ENCODE measurements at places on chromosomes 1 and 21.

- no peak for DNase-seq
These were observed 9.8 kb downstream of the RABIF start for GRCh38 chr1:202879128-202879527.

- DNase-seq, result no peak
These were observed 686 bp downstream of the KMO start for GRCh38 chr1:241532864-241533263.

- DNase-seq, result no peak
These were observed 66.2 kb downstream of the HSF2BP start for GRCh38 chr21:43593078-43593477.

- DNase-seq, result no peak
These were observed 207.2 kb upstream of the NFIA start for GRCh38 chr1:60875138-60875537.

- DNase-seq, result no peak
These were observed 5.9 kb downstream of the PHLDA3 start for GRCh38 chr1:201463071-201463552.

DNA sequence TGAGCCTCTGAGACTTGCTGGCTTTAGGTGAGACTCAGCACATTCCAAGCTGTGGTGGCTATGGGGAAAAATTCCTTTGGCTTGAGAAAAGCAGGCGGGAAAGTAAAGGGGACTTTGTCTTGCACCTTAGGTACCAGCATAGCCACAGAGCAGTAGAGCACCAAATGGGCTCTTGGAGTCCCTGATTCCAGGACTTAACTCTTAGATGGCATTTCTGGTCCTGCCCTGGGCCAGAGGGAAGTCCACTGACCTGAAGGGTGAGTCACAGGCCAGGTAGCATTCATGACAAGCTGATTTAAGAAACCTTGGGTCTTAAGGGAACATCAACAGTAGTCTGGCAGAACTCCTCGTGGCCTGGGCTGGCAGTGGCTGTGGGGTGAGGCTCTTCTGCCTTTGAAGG, 344.7 kb downstream of the DUSP10 start:
- no peak for DNase-seq

GRCh38 chr1:151049458-151049857, 1.9 kb downstream of the C1orf56 start:
- DNase-seq, result no peak
